Osteoblast (primary cell): ENCODE measurements at places on chromosomes 1 and 21. TPM values are rescaled to one million over a fixed set of nuclear protein-coding genes. Genes with fewer than 3 reads are reported as not detected.

ADAR gene
- 103 and 118 TPM in 2 replicates for total RNA-seq

CFHR5 gene
- total RNA-seq = not detected in 2 replicates

CSF1 gene
- 38.0 and 53.9 TPM in 2 replicates for total RNA-seq

WDR4 gene
- total RNA-seq = 8.0 and 10.1 TPM in 2 replicates

FAM167B gene
- 2.5 and 4.4 TPM in 2 replicates for total RNA-seq

CCDC27 gene
- not detected in 2 replicates for total RNA-seq

TRIM46 gene
- 3.2 and 3.3 TPM in 2 replicates for total RNA-seq

HJV gene
- not detected in 2 replicates for total RNA-seq

SETSIP gene
- 0.29 and 0.36 TPM in 2 replicates for total RNA-seq

TTC39A gene
- 0.72 and 0.88 TPM in 2 replicates for total RNA-seq

SLC19A1 gene
- 2.9 and 3.2 TPM in 2 replicates for total RNA-seq

IFI44L gene
- total RNA-seq = 28.3 and 49.2 TPM in 2 replicates

AKT3 gene
- 38.7 and 41.3 TPM in 2 replicates for total RNA-seq

ALX3 gene
- not detected in 2 replicates for total RNA-seq

YRDC gene
- total RNA-seq = 8.3 and 8.5 TPM in 2 replicates

SZRD1 gene
- total RNA-seq = 63.6 and 66.2 TPM in 2 replicates

SYCP1 gene
- total RNA-seq = not detected in 2 replicates

GPR157 gene
- 3.2 and 5.4 TPM in 2 replicates for total RNA-seq

NHLH1 gene
- total RNA-seq = under 0.01 TPM in 1 of 2 replicates, not detected in the other

CYP4Z1 gene
- not detected in 2 replicates for total RNA-seq

HMCN1 gene
- total RNA-seq = 178 and 269 TPM in 2 replicates

CLSTN1 gene
- 110 and 140 TPM in 2 replicates for total RNA-seq

RBBP5 gene
- total RNA-seq = 16.5 and 19.5 TPM in 2 replicates

SLC2A5 gene
- total RNA-seq = 11.2 and 22.4 TPM in 2 replicates

G0S2 gene
- 10.5 and 11.2 TPM in 2 replicates for total RNA-seq

KRTAP19-6 gene
- total RNA-seq = not detected in 2 replicates

PLA2G2D gene
- not detected in 2 replicates for total RNA-seq

CD160 gene
- total RNA-seq = not detected in 2 replicates

BCL2L15 gene
- 0.29 and 0.36 TPM in 2 replicates for total RNA-seq

RRP1 gene
- total RNA-seq = 16.5 and 18.5 TPM in 2 replicates

HSF2BP gene
- total RNA-seq = 1.8 and 2.1 TPM in 2 replicates

PDZK1 gene
- total RNA-seq = 0.29 and 0.36 TPM in 2 replicates

ZBTB8B gene
- under 0.01 TPM in 2 replicates for total RNA-seq

CCDC17 gene
- total RNA-seq = 0.72 and 1.5 TPM in 2 replicates

DNM3 gene
- total RNA-seq = 0.72 and 1.2 TPM in 2 replicates

DR1 gene
- total RNA-seq = 26.8 and 27.1 TPM in 2 replicates

SYT11 gene
- 33.3 and 34.5 TPM in 2 replicates for total RNA-seq

CYP4X1 gene
- 0.59 and 0.72 TPM in 2 replicates for total RNA-seq

DAP3 gene
- 73.1 and 82.2 TPM in 2 replicates for total RNA-seq

NES gene
- 0.36 and 1.5 TPM in 2 replicates for total RNA-seq

FASLG gene
- not detected in 2 replicates for total RNA-seq

SUSD4 gene
- total RNA-seq = 0.29 TPM in 1 of 2 replicates, not detected in the other

TFF2 gene
- not detected in 2 replicates for total RNA-seq

C1orf105 gene
- not detected in 2 replicates for total RNA-seq

KCNA2 gene
- total RNA-seq = under 0.01 TPM in 1 of 2 replicates, not detected in the other
